Kidney glomerular epithelial cell (primary cell): ENCODE measurements at places on chromosomes 6 and 20.

DNA sequence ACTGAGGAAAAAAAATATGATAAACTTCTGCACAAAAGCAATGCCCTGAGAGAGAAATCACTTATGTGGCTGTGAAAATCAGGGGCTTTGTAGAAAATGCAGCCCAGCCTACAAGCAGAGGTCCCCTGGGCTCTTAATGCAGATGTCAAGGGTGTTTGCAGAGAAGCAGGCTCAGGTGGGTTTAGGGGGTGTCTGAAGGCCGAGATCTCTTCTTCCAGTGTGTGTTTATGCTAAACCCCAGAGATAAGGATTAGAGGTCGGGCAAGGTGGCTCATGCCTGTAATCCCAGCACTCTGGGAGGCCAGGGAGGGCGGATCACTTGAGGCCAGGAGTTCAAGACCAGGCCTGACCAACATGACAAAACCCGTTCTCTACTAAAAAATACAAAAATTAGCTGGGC lies 78.5 kb downstream of the TMEM242 start:
- DNase-seq: no peak

DNA sequence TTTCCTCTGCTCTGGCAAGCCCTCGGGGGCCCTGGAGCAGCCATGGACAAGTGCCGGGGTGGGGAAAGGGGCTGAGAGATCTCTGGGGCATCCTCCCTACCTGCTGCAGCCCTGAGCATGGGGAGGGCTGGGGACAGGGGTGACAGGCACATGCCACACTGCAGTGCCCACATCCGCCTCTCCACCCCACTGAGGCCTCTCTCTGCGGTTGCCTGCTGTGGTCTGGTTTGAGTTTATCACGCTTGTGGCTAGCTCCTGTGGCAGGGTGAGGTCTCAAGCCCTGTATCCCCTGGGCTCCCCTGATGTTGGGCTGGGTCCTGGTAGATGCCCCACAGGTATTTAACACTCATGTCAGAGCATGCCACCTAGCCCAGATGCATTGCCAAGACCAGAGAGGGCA lies 52.9 kb upstream of the MLN start:
- DNase-seq: no peak

- DNase-seq: no peak
Measured at GRCh38 chr6:136169394-136170148, 80.5 kb downstream of the MTFR2 start.

DNA sequence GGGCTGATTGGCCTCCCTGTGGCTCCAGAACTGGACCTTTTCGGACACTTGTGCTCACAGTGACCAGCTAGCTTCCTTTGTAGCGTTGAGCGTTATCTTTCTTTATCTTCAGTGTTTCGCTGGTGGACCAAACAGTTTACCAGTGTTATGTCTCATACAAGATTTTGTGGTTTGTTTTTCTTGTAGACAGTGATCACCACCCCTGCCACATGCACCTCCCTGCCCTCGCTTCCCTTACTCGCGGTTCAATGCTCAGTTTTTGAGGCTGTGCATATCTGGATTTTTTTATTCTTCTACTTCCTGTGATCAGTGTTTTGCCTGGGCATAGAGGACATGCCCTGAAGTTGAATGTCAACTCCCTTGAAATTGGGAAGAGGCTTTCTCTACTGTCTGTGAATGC lies 16.4 kb downstream of the MYT1 start:
- DNase-seq: no peak

- DNase-seq: no peak
Measured at GRCh38 chr20:25745100-25745499, 48.4 kb upstream of the ZNF337 start.

- no peak for DNase-seq
Measured at GRCh38 chr6:162833776-162834175, 106.0 kb downstream of the PACRG start.

- no peak for DNase-seq
Measured at GRCh38 chr6:28001351-28001750, 44.3 kb downstream of the OR2B6 start.

- no peak for DNase-seq
Measured at GRCh38 chr6:90350689-90351554, 54.3 kb upstream of the BACH2 start.

DNA sequence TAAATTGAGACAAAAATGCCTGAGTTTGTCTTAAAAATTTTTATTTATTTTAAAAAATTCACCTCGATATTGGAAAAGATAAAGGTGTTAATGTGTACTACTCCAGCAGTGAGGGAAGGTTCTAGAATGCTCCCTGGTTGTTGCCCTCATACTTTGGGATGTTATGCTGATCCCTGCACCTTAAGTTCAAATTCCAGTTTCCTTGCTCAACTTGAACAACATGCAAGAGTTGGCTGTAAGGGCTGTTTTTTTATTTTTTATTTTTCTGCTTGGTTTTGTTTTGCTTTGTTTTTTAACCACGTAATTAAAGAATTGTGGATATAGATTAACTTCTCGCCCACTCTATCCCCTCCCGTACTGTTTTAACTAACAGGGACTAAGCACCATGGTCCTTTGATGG lies 158.7 kb upstream of the CITED2 start:
- DNase-seq: no peak

GRCh38 chr20:3577366-3577765 lies 85.8 kb downstream of the GFRA4 start:
- DNase-seq: no peak

DNA sequence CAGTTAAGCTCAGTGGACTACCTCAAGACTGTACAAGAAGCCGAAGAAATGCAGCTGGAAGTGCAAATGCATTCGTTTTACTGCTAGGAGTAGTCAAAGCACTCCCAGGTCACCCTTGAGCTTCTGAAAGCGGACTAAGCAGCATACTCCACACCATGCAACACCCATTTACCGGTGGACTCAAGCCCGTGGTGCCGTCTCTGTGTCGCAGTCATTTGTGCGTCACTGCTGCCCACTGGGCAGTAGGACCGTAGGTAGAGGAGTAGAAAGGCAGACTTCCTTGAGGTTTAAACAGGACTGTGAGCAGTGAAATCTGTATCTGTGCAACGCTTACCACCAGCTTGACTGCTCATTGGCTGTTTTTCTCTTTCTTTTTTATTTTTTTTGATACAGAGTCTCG lies 89.0 kb upstream of the FAM8A1 start:
- no peak for DNase-seq

- no peak for DNase-seq
Measured at GRCh38 chr6:434051-434705, 42.6 kb downstream of the IRF4 start.

- peak; percentile 89 for DNase-seq
Measured at GRCh38 chr6:79421707-79422484, 115.3 kb downstream of the LCA5 start.

DNA sequence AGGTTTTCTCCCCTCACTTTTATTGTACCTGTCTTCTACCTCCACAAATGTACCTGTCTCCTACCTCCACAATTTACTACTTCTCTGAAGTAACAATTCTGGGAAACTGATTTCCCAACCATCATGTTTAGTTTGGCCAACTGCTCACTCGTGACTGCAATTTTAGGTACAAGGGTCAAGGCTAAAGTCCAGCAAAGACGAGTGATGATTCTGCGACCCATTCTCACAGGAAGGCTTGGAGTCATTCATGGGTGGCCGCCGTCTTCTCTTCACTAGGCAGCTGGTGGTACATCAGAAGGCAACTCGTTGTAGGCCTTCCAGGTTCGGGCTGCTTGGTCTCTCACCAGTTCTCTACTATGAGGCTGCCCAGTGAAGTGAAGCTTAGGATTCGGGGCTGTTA lies 483.8 kb upstream of the JARID2 start:
- DNase-seq: no peak

DNA sequence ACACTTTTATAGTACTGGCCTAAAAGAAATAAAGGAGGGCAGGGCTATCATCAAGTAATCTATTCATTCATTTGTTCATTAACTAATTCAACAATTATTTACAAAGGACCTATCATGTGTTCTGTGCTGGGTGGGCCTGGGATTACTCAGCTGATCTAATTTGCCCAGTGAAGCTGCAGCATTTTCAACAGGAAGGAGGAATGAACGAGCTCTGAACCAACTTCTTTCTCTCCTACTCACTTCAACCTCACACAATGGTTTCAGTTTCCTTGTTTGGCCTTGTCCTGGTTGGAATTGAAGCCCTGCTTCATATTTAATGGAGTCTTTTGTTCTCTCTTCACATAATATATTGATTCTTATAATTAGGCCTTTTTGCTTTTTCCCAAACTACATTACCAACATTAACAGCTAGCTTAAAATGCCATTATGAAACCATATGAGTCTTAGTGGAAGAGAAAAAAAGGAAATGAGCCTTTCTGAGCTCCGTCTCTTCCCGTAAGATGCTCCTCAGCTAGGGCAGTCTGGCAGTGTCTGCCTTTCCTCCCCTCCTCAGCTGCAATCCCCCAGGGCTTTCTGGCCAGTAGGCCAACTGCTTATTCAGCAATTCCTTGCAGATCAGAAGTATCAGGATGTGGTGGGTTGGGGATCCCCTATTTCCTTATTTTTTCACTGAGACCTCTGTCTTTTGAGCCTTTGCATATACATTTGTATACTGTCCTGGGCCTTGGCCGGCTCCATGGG lies 79.4 kb upstream of the NRN1 start:
- no peak for DNase-seq

- DNase-seq: no peak
Measured at GRCh38 chr20:52402514-52402913, 210.9 kb upstream of the ZFP64 start.

DNA sequence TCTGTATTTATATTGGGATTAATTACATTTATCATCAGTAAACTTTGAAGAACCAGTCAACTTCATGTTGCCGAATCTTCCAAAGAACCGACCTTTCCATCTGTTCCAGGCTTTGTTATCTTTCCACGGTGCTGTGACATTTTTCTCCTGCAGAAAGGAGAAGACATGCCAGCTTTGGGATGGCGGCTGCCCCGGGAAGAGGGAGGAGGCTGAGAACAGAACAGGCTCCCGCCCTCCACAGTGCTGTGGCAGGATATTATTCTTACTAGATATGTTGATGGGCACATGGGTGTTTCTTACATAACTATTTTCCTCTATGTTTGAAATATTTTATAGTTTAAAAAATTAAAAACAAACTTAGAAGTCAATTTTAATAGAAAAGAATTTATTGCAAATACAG lies 44.9 kb downstream of the GINS1 start:
- DNase-seq: no peak

- no peak for DNase-seq
Measured at GRCh38 chr6:10381133-10381829, 33.6 kb downstream of the TFAP2A start.

DNA sequence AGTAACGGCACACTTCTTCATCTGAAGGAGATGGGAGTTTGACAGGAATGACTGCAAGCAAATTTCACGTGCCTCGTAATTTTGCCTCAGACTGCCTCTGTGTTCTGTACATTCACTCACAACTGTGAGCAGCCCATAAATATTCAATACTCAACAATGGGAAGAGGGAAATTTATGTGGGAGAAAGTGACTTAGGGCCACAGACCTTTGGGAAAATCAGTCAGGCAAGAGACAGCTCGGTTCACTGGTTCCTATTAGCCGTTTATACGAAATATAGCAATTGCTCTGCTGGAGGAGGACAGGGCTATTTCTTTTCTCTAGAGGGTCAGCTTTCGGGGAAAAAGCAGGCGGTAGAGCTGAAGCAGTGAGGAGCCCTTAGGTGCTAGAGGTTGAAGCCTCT lies 28.0 kb downstream of the OPN5 start:
- peak; percentile 2 for DNase-seq

GRCh38 chr6:145155873-145156782 lies 579.2 kb downstream of the EPM2A start:
- DNase-seq: no peak

- DNase-seq: peak; percentile 12
Measured at GRCh38 chr20:45407067-45407745, 883 bp upstream of the DBNDD2 start.

DNA sequence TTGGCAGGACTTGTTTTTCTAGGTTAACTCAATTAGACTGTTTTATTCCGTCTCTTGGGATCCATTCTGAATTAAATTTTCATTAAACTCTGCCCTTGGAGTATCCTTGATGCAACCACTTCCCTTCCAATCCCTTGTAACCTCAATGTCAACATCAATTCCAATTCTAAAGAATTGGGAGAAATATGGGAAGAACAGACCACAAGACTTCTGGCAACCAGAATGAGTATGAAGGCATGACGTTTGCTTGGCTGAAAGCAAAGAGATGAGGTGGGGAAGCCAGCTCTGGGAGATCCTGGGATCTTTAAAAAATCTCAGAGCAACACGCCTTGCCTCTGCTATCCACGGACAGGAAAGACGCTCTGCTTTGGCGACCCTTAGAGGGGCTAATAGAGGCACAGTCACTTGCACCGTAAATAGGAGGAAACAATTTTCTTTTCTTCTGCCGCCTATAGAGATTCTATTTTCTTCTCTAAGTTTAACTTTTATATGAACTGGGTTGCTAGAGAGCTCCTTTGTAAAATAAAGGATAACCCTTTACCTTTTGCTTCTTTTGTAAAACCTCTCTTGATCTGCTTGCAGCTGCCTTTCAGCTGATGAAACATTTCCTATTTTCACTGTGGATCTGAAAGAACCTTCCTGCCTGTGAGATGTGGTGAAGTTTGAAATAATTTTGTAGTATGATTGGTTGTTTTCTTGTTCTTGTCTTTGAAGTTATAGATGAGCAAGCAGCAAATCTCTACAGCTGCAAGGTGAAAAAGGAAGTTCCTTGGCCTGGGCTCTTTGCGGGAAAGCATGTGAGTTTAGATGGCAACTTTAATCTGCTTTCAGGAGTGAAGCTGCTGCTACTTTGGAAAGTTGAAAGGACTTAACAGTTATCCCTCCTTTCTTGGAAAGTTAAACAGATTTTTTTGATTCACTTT lies at the start of gene ASIP:
Gene ASIP (plus strand): TSS at position 731 of the 923 bp plus-strand sequence. CDS start 18,952 bp downstream, outside the sequence.
- no peak for DNase-seq

DNA sequence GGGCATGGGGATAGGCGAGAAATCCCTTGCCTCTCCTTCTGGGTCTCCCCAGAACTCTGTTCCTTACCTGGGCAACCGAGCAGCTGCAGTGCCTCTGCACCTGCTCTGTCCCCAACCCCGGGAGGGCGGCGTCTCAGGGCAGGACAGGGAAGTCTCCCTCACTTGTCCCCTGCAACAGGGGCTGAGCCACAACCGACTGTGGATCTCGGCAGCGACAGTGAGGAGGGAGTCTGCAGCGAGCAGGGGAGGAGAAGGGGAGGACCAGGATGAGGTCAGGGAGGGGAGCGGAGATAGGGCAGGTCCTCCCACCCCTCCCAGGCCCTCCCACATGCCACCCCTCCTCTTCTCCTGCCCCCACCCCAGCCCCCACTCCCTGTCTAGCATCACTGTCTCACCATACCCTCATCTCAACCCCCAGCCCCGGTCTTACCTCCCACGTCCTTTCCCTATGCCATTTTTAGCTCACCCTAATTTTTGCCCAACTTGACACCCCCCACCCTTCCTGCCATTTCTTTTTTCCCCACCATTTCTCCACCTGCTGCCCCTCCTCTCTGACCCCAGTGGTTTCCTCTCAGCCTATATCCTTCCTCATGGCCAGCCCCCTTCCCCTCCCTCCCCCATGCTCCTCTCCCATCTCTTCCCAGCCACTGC lies at the start of gene TNXB:
Gene TNXB (minus strand): TSS at position 225 of the 651 bp plus-strand sequence. CDS start 11,140 bp downstream, outside the sequence.
- no peak for DNase-seq
